Aortic smooth muscle cell (primary cell): ENCODE measurements at places on chromosomes 1 and 21. TPM values are rescaled to one million over a fixed set of nuclear protein-coding genes. Genes with fewer than 3 reads are reported as not detected.

NPPA gene
- not detected in 2 replicates for total RNA-seq

GBP6 gene
- total RNA-seq, result not detected in 2 replicates

PLA2G2F gene
- not detected in 2 replicates for total RNA-seq

FCER1A gene
- not detected in 2 replicates for total RNA-seq

PIK3CD gene
- total RNA-seq, result 1.1 and 1.5 TPM in 2 replicates

LYPD8 gene
- total RNA-seq, result not detected in 2 replicates

AADACL4 gene
- not detected in 2 replicates for total RNA-seq

NRIP1 gene
- 15.5 and 15.9 TPM in 2 replicates for total RNA-seq

SESN2 gene
- 9.0 and 13.3 TPM in 2 replicates for total RNA-seq

SH2D5 gene
- total RNA-seq, result 1.6 and 2.5 TPM in 2 replicates

CD244 gene
- total RNA-seq, result not detected in 2 replicates

ARTN gene
- under 0.01 and 0.25 TPM in 2 replicates for total RNA-seq

KRTAP19-1 gene
- total RNA-seq, result not detected in 2 replicates

HDGF gene
- 188 and 200 TPM in 2 replicates for total RNA-seq

ACP6 gene
- total RNA-seq, result 4.5 and 5.5 TPM in 2 replicates

PTPN7 gene
- total RNA-seq, result not detected in 2 replicates

WNT4 gene
- total RNA-seq, result under 0.01 TPM in 1 of 2 replicates, not detected in the other

RGS8 gene
- under 0.01 TPM in 1 of 2 replicates, not detected in the other for total RNA-seq
